GM10248 (cell line): ENCODE measurements at places on chromosomes 11 and 22.

DNA sequence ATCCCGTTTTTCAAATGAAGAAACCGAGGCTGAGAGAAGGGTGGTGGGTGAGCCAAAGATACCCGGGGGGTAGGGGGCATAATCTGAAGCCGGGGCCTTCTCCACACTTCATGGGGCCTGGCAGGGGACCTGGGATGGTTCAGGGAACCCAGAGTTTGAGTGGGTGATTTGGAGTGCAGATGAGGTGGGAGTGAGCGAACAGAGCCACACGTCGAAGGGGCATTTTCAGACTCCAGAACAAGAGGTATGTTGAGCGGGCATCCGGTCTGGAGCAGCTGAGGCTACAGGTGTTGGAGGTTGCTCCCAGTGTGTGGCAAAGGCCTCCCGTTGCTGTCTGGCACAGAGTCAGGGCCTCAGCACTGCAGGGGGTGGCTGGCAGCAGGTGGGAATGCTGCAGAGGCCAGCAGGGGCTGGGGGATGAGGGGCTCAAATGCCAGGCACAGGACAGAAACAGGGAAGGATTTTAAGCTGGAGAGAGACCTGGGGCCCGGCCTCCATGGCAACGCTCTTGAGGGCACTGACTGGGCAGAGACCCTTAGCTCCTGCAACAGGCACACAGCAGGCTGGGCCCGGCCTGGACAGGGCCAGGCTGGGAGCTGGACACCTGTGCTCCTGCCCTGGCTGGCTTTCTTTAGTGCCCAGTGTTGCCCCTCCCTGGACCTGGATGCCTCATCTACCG is 46.2 kb downstream of the WNT11 start:
- DNase-seq, result no peak

DNA sequence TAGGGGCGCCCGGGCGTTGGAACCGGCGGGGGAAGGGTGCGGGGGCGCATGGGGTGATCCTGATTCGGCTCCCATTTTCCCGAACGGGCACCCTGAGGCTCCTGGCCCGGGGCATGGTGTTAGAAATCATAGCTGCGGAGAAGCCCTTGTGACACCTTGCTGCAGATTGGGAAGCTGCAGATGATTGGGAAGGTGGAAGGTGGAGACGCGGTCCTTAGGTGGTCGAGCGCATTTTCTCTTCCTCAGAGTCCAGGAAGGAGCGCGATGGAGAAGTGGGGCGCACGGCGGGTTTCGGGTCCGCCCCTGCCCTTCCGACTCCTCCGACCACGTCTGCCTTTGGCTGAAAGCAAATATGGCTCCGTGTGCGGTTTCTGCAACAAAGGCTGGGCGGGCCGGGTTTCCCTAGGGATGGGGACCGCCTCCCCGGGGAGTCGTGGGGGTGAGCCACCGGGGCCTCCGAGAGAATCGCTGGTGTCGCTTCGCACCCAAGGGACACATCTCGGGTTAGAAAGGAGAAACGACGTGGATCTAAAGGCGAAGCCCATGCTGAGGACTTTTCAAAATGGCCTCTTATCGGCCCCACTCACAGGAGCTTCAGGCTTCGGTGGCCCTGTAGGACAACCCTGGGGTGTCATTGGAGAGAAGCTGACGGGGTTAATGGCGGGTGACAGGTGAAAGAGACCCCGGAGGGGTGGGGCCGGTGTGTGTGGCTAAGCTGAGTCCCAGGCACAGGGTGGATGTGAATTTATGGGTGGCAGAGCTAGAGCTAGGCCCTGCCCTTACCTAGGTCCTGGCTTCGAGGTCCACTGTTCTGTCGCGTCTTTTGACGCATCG is 707 bp upstream of the FTH1 start:
- peak; percentile 64 for DNase-seq

DNA sequence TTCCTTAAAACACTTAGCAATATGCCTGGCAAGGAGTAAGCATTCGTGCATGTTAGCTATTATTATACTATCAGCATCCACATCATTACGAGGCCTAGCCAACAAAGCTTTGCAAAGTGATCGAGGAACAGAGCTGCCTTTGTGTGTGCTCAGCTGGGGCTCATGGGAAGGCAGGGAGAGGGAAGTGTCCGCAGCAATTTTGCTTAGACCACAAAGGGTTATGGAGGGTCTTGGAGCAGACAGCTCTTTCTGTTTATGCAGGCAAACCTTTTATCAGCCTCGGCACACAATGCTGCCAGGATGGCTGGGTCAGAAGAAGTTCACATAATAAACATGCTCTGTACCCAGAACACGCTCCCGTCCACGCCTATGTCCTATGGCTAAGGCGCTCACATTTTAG is 10.9 kb upstream of the DKK3 start:
- DNase-seq, result no peak

DNA sequence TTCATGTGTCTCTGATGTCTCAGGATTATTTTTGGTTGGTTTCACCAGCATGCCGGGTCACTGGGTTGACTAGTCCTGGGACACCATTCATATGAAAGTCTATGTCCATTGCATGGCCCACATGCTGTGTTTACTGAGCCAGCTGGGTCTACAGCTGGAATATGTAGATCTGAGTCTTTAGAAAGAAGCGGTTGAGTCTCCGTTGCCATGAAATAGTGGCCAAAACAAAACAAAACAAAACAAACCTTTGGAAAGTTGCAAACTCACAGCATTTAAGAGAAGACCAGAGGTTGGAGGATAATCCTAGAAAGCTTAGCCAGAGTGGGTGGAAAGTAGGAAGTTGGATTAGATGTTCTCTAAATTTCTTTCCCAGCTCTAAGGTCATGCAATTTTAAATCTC is 191.8 kb upstream of the NTM start:
- DNase-seq, result no peak

- DNase-seq, result no peak
Observed at GRCh38 chr11:126431401-126432064, 76.0 kb downstream of the ST3GAL4 start.

GRCh38 chr22:37048133-37048532 is 3.4 kb upstream of the KCTD17 start:
- no peak for DNase-seq

DNA sequence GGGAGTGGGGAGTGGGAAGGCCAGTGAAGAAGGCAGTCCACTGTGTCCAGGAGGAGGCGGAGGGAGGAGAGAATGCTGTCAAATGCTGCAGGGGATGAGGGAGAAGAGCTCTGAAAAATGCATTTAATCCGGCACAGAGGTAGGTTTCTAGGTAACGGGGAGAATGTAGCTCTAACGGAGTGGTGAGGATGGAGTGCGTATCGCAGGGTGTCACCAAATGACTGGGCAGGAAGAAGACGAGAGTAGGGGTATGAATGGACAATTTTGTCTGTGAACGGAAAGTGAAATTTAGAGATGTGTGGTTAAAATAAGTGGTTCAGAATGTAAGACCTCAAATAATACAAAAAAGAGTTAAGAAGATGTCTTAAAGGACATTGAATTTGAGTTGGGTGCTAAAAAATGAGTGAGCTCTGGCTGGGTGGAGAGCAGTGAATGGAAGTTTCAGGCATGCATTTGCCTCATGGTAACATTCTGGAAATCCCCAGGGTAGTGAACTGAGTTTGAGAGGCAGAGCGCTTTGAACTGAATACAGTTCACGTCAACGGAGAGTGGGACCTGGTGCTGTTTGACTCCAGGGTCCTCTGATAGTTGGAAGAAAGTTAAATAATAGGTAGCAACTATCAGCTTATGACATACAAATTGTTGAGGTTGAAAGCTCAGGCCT is 81.3 kb upstream of the CADM1 start:
- peak; percentile 72 for DNase-seq

DNA sequence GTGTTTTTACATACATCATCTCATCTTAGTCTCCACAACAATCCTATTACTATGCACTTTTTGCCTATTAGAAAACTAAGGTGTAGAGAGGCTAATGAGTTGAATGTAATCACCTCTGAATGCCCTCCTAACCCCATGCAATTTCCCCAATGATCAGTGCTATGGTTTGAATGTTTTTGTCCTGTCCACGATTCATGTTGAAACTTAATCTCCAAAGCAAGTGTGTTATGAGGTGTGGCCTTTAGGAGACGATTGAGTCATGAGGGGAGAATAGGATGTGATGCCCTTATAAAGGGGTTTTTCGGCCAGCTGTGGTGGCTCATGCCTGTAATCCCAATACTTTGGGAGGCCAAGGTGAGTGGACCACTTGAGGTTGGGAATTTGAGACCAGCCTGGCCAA is 2.0 kb upstream of the CCDC73 start:
- no peak for DNase-seq

GRCh38 chr11:64084951-64085710 is 49.4 kb downstream of the FLRT1 start:
- no peak for DNase-seq

- DNase-seq, result no peak
Observed at GRCh38 chr11:86743223-86744118, 56.9 kb upstream of the PRSS23 start.

- DNase-seq, result no peak
Observed at GRCh38 chr22:19514831-19515565, 9.2 kb downstream of the CLDN5 start.

GRCh38 chr11:64624883-64625481 is 34.0 kb downstream of the SLC22A12 start:
- no peak for DNase-seq
